T-helper 22 cell (primary cell): ENCODE measurements at places on chromosomes 3 and 15.

- no peak for DNase-seq
Measured at GRCh38 chr3:106333911-106334618, 465.3 kb upstream of the CBLB start.

DNA sequence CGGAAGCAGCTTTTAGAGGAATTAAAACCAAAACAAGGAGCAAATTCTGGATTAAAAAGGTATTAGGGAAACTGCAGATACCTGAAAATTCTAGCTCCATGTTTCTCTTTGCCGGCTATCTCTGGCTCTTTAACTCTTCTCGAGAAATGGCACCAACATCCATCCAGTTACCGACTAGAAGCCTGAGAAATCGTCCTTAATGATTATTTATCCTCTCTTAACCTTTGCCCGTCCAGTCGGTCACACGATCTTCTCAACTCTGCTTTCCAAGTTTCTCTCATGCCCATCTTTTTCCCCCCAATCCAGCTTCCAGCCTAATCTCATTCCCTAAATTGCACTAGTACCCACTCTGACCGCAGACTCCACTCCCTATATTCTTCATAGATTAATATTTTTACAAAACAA is 596 bp upstream of the SGO1 start:
- DNase-seq: no peak

- DNase-seq: no peak
Measured at GRCh38 chr3:22792533-22792932, 410.6 kb upstream of the UBE2E2 start.

GRCh38 chr3:31275038-31275572 is 257.6 kb upstream of the STT3B start:
- no peak for DNase-seq

GRCh38 chr15:70097063-70097320 is 725 bp downstream of the TLE3 start:
- DNase-seq: no peak

DNA sequence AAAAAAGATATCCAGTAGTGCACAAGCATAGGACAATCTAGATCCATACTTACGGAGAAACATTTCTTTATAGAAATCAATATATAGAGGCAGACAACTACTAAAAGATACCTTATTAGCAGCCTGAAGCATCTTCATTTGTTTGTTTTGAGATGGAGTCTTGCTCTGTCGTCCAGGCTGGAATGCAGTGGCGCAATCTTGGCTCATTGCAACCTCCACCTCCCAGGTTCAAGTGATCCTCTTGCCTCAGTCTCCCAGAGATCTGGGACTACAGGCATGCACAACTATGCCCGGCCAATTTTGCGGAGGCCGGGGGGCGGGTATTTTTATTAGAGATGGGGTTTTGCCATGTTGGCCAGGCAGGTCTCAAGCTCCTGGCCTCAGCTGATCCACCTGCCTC is 18.3 kb upstream of the SLMAP start:
- DNase-seq: no peak

DNA sequence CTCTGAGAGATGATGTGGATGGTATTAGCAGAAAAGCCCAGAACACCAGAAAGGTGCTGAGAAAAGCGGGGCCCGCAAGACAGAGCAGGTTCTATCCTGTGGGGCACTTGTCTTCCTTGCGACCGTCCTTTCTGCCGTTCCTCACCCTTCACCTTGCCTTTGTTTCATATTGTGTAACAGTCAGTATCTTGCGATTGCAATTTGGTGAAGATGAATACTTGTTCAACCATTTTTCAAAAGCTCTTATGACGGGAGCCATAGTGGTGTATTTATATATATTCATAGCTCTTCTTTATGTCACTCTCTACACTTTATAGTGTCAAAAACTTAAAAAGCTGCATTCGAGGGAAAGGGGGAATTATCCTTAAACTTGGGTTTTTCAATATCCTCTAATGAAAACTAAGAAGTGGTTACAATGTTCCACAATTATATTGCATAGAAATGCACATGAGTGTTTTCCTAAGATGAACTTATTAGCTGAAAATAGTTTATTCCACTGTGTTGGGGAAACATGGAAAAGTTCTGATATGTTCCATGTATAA is 797 bp downstream of the MAP3K13 start:
- DNase-seq: no peak

GRCh38 chr3:98612996-98613517 is 19.6 kb upstream of the CPOX start:
- DNase-seq: no peak

DNA sequence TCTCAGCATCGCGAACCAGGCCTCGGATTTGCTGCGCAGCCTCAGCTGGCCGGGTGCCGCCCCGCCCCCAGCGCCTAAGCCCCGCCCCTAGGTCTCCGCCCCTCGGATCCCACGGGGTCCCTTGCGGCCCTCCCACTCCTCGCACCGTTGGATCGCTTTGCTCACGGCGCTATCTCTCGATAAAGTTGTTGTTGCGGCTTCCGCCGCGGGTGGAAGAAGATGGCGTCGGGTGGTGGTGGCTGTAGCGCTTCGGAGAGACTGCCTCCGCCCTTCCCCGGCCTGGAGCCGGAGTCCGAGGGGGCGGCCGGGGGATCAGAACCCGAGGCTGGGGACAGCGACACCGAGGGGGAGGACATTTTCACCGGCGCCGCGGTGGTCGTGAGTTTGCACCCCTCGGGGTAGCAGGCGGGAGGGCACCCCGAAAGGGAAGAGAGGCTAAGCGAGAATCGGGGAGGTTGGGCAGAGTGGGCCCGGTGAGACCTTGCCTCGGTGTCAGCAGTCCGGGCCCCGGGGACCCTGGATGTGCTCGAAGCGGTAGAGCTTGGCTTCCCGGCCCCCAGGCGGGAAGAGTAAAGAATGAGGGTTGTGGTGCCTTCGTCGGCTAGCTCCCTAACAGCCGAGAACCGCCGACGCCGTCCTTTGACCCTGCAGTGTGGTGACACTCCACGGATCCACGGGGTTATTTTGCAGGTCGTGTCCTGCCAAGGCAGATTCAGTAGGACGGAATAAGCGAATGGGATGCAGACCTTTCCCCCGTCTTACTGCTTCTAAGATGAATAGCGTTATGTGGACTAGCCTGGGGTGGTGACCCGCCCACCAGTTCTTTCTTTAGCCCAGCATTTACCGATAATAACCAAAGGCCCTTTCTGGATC is at the start of gene SNX1:
SNX1 (plus strand) TSS at position 188 of the 873 bp plus-strand sequence; CDS start at position 220, 32 bp downstream.
- peak; percentile 88 for DNase-seq

DNA sequence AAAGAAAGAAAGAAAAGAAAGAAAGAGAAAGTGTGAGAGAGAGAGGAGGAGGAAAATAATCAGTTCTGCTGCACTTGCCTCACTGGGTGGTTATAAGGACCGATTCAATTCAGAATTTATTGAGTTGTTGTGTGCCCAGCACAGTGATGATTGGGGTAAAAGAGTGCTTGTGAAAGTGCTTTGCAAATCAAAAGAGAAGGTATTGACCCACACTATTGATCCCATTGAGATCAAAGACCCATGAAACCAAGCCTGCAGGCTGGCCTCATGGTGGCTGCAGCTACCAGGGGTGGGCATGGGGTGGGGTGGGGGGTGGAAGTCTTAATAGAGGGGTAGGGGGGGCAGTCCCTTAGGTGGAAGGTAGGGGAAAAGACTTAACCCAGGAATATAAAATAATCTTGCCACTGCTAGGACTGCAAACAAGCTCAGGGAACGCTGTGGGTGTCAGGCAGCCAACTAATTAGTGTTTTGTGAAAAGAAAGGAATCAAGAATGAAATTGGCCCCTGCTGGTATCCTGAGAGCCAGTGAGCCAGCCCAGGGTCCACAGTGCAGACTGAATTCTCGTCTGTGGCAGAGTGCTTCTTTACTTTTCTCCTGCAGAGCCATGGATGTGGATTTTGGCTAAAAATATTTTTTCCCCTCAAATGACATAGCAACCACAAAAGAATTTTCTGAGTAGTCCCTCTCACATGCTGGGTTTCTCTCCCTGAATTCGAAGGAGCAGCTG is 34.2 kb downstream of the CLEC3B start:
- DNase-seq: no peak

DNA sequence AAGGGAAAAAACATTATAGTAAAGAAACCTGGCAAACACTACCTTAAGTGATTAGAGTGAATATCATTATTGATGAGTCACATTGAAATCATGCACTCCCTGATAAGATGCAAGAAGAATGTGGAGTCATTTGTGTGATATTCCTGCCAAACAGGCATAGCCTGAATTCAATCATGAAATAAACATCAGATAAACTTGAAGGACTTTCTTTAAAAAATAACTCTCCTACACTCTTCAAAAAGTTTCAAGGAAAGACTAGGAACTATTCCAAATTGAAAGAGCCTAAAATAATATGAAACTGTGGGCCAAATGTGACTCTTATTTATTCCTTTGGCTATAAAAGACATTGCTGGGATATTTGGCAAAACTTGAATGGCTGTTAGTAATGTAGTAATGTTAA is 625.7 kb upstream of the LMCD1 start:
- no peak for DNase-seq

- DNase-seq: no peak
Measured at GRCh38 chr3:155465664-155466063, 172.2 kb upstream of the STRIT1 start.

DNA sequence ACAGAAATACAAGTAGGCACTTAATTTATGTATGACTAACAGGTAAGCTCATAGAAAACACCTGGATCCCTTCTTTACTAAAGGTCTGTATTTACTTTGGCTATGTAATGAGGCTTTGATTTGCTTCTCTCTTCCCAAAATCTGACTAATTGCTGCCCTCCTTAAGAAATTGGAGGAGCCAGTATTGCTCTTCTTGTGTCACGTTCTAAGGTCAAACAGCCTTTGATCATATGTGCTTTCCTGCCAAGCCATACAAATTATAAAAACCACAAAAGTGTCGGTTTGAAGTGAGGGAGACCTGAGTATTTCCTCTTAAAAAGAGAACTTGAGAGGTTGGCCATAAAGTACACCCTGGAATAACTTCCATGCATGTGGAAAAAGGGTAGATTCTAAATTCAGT is 112.1 kb upstream of the MB21D2 start:
- no peak for DNase-seq

- DNase-seq: no peak
Measured at GRCh38 chr15:25345943-25346342, 92.9 kb downstream of the UBE3A start.

GRCh38 chr3:47896736-47897135 is 93.8 kb downstream of the DHX30 start:
- no peak for DNase-seq

- no peak for DNase-seq
Measured at GRCh38 chr3:149382101-149382467, 4.6 kb upstream of the TM4SF1 start.

- DNase-seq: no peak
Measured at GRCh38 chr3:108724101-108724500, 33.1 kb downstream of the RETNLB start.

DNA sequence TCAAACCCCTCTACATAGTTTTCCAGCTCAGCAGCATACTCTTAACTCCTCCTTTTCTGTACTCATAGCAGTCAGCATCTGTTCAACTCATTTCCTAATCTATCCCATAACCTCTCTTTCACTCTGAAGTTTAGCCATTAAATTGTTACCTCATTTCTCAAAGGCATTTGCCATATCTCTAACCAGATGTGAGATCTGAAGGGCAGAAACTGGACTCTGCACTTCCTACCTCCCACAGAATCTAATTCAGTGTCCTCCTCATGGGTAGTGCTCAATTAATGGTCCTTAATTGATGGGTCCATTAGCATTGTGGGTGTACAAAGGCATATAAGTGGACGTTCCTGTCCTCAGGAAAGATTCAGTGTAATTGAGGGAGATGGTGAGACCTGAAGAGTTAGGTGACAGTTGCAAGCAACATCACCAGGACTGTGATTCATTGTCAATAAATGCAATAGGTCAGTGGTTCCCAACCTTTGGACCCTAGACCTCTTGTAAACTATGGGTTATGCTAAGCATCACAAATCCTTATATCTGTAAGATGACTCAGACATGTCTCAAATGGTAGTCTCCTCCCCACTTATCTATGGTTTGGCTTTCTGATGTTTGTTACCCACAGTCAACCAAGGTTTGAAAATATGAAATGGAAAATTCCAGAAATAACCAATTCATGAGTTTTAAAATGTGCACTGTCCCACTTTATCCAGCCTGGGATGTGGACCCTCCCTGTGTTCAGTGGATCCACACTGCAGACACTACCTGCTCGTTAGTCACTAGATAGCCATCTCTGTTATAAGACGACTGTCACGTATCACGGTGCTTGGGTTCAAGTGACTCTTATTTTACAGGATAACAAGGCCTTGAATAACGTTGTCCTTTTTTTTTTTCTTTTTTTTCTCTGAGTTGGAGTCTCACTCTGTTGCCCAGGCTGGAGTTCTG is 25.0 kb upstream of the UACA start:
- DNase-seq: no peak

DNA sequence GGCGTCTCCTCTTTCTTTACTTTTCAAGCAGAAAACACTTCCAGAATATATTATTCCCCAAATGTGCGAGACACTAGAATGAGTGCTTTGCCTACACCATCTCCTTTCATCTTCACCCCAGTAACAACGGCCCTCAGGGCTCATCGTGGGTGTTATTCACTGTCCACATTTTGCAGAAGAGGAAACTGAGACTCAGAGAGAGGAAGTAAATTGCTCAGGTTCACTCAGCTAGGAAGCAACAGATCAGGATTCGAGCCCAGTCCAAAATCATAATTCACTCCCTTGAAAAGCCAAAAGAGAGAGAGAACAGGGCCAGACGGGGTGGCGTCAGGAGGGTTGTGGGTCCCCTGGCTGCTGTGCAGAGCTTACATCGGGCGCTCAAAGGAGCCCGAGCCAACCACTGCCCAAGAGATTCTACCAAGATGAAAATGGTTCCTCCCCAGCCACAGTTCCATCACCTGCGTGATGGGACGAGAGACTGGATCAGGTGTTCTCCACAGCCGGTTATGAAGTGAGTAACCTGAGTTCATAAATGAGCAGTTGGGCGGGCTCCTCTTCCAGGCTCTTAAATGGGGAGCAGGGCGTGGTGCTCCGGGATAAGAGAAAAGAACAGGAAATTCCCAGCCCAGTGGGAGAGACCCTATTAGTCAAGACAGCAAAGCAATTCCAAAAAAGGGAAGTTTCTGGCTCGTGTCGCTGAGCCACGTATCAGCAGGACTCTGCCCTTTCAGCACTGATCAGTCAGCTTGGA is 48.6 kb upstream of the FLNB start:
- no peak for DNase-seq

- no peak for DNase-seq
Measured at GRCh38 chr3:53350652-53351051, 3.3 kb upstream of the DCP1A start.

DNA sequence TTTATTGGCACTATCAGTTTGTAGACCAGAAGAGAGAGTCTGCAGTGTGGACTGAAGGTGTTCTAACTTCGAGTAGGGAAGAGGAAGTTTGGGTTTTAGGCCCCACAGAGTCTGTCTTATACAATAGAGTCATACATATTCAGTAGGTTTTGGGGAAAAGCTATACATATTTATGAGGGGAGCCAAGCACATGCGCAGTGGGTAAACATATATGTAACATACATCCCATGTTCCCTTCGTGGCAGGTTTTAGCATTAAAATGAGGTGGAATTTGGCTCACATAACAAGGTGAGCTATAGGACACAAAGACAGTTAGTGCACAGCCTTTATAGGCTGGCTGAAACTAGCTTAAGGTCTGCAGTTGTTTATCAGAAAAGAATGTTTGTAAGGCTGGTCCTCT is 4.9 kb downstream of the GALK2 start:
- no peak for DNase-seq
